ENCODE measurements at places on chromosomes 7 and 10. TPM values are rescaled to one million over a fixed set of nuclear protein-coding genes. Genes with fewer than 3 reads are reported as not detected.

Gene ATP6V0A4
- total RNA-seq: 1.3 TPM

Gene KIAA1549
- 15.4 TPM for total RNA-seq

Gene BEND7
- 20.0 TPM for total RNA-seq

Gene CHN2
- total RNA-seq: 30.5 TPM

Gene CALCR
- 0.39 TPM for total RNA-seq

Gene TMEM236
- 0.44 TPM for total RNA-seq

Gene PDK4
- total RNA-seq: 24.5 TPM

Gene HYAL4
- total RNA-seq: not detected

Gene C10orf53
- total RNA-seq: not detected

Gene CUBN
- total RNA-seq: 7.2 TPM

Gene EBF3
- 14.3 TPM for total RNA-seq

Gene MAP3K8
- 9.1 TPM for total RNA-seq

Gene FAM171A1
- 28.7 TPM for total RNA-seq

Gene AVL9
- total RNA-seq: 35.6 TPM

Gene C10orf67
- total RNA-seq: 1.0 TPM

Gene BAIAP2L1
- 1.5 TPM for total RNA-seq

Gene RTKN2
- total RNA-seq: 9.1 TPM

Gene HHEX
- 6.8 TPM for total RNA-seq

Gene TMEM60
- 24.1 TPM for total RNA-seq

Gene FKBP14
- total RNA-seq: 31.0 TPM

Gene SLC16A9
- total RNA-seq: 108 TPM

Gene RSPH10B2
- total RNA-seq: 8.3 TPM

Gene COL28A1
- 6.8 TPM for total RNA-seq

Gene NPS
- total RNA-seq: not detected

Gene PNLIPRP2
- not detected for total RNA-seq

Gene NUTM2E
- 0.79 TPM for total RNA-seq

Gene GPER1
- 3.3 TPM for total RNA-seq

Gene GTF2I
- total RNA-seq: 196 TPM

Gene TBX20
- total RNA-seq: not detected

Gene HOXA13
- 0.10 TPM for total RNA-seq

Gene HGF
- 4.3 TPM for total RNA-seq

Data from spinal cord (tissue), 10 donors.